ENCODE measurements at places on chromosomes 13 and 19.

GRCh38 chr13:44576351-44577235 is 463 bp upstream of the TSC22D1 start:
- peak; percentile 27 for DNase-seq

GRCh38 chr13:71771144-71771543 is 95.9 kb downstream of the DACH1 start:
- no peak for DNase-seq

DNA sequence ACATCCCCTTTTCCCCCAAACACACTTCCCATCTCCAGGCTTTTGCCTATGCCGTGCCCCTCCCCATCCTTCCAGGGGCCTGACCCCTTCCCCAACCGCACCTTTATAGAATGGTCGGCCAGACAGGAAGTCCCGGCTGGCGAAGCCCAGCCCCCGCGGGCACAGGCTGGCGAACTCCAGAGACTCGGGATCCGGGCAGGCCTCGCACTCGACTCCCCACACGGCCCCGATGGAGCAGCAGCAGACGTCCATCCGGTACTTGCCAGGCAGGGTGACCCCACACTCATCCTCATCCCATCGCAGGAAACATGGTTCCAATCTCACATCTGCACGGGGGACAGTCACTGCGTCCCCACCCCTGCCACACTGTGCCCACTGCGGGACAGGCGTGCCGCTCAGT is 25.7 kb downstream of the FBN3 start:
- no peak for DNase-seq

DNA sequence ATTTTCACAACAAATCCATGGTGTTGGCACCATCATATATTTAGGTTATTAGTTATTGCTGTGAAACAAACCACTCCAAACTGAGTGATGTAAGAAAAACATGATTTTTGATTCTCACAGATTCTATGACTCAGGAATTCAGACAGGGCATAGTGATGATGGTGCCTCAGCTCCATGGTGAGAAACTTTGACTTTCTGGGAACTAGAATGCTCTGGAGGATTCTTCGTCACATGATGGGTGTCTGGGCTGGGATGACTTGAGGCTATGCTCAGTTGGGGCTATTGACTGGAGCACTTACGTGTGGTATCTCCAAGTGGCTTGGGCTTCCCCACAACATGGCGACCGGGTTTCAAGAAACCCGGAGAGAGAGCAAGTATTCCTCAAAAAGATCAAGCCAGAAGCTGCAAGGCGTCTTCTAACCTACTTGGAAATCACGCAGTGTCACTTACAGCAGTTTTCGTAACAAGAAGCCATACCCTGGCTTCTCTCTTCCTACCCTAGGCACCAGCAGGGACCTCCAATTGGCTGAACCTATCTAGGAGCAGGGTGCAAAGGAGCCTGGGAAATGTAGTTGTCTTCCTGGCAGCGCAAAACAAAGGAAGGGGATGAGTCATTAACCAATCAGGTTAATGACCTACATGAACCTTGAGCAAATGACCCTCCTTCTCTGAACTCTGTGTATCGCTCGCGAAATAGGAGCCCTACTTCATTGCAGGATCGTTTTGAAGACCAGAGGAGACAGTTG is 22.4 kb downstream of the VAV1 start:
- DNase-seq: no peak

DNA sequence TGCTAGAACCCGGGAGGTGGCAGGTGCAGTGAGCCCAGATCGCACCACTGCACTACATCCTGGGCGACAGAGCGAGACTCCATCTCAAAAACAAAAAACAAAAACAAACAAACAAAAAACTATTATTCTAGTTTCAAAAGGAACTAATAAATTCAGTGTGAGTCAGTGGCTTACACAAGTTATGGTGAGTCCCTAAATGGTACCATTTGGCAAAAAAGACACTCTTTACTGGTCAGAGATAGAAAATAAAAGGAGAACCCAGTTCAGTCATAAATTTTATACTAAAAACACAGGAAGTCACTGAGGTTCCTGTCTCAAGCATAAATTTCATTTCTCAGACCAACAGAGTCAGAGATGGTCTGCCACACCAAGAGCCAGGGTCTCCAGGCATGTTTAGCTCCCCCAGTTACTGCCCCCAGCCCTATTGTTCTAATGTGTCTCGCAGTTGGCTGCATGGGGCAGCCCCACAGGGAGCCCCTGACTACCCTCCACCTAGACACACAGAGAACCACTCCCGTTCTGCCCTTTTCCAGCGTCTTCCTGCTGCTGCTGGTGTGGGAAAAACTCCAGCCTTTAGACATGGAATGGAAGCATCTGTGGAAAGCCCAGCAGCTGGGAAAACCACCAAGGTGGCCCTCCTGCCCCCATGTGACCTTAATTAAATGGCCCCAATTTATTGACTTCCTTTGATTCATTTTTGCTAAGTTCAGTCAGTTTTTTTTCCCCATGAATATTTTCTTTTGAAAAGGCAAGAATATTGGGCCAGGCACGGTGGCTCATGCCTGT is 12.2 kb downstream of the THSD1 start:
- DNase-seq: no peak

DNA sequence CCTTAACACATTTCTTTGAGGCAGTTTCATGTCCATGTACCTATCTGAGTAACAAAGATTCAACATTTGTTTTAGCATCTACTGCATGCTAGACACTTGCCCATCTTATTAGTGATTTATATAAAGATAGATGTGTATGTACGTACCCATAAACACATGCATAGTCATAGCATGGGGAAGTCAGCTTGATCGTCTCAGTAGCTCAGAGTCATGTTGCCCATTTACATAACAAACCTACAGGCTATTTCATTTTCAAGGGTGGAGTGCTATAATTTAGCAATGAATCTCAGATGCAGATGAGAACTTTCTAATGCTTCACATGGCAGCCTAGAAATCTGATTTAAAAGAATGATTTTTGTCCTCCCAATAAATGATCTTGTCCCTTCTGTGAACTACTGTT is 23.5 kb downstream of the FLT1 start:
- no peak for DNase-seq

DNA sequence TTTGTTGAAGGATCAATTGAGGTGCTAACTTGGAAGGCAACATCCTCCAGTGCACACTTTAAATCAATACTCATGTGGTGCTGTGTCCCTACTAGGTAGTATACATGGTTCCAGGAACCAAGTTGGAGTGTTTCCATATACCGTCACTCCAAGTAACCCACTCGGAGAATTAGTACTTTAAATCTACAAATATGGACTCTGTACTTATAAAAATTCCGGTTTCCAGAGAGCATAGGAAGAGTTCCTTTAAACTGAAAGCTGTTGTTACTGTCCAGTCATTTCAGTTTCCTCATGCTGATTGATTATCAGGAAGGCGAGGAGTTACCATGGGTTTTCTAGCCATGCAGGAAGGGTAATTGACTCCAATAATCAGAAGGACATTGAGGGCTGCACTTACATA is 7.2 kb downstream of the CPB2 start:
- DNase-seq: no peak

DNA sequence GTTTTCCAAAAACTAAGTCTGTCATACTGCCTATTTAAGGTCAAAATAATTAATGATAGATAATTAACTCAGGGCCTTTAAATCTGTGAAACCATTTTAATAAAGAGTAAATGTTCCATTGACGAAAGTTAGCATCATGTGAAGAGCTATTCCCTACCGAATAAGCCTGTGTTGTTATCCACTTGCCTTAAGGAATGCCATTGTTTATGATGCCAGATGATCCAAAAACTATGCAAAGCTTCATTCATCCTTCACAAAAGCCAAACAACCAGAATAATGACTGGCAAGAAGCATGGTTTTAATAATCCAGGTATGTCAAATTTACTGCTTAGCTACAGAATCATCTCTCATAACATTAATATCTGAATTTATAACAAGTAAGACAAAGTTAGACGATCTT is 6.5 kb upstream of the GPC6 start:
- no peak for DNase-seq

DNA sequence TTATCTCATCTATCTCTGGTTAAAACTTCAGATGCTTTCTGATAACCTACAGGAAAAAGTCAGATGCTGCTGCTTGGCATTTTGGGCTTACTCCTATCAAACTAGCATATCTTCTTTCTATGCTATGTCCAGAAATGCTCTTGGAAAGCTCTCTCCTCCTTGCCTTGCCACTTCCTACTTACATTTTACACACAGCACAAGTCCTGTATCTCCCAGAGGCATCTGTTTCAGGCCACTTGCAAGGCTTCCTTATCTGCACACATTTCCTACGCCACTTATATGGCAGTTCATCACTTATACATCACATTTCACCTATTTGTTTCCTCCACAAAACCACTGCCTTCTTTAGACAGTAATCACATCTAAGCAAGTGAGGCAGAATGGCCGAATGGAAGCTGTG is 220.3 kb downstream of the DNAJC15 start:
- DNase-seq: no peak

- no peak for DNase-seq
Measured at GRCh38 chr13:43444081-43444480, 342.7 kb downstream of the ENOX1 start.

DNA sequence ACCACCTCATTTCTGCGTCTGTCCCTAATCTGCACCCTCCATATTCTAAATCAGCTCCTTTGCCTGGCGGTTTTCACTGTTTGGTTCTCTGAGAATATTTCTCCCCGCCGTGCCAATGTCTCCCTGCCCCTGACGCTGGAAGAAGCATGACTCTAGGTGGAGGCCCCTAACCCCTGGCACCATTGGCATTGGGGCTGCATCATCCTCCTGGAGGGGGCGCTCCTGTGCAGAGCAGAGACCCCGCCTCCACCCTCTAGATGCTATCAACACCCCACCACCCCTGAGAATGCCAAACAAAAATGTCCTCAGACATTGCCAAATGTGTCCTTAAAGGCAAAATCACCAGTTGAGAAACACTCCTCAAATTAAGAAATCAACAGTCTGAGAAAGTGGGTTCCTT is 6.5 kb downstream of the ZSCAN5B start:
- no peak for DNase-seq

DNA sequence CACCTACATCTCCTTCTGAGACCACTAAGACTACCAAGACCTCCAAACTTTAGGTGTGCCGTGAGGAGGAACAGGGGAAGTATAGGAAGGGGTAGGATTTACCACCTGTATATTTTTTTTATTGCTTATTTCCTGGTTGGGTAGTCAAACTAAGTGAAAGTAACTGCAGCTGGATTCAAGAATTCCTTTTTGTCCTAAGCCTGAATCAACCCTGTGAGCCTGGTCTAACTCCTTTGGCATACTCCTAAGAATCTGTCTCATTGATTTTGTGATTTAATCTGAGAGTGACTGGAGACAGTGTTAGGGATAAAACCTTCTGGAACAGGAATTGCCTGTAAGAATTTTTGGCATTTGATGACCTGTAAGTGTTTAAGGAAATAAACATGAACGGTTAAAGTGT is 523.5 kb upstream of the MIR17HG start:
- DNase-seq: no peak

- DNase-seq: no peak
Measured at GRCh38 chr13:44703371-44703770, 127.2 kb upstream of the TSC22D1 start.

DNA sequence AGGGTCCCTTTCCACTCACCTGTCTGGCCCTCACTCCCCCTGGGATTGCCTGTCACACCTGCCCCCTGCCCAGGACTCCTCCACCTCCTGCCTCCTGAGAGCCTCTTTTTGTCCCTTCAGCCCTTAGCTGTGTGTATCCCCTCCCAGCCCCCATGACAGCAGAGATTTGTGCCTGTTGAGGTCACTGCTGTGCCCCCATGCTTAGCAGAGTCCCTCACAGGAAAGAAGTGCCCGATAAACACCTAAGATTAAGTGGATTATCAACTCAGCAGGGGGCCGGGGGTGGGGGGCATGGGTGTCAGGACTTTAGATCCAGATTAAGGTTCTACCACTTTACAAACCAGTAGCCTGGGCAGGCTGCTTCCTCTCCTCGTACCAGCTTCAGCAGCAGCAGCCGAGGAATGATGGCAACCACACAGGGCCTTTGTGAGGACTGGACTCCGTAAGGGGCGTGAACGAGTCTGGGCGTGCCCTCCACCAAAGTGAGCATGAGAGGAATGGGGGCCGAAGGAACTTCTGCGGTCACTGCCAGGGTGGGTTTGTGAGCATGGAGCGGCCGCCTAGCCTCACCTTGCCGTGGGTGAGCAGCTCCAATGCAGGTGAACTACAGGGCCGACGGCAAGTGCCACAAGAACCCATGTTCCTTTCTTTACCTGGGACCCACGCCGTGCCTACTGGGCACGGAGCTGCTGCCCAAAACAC is 36.1 kb downstream of the ZNF787 start:
- no peak for DNase-seq

DNA sequence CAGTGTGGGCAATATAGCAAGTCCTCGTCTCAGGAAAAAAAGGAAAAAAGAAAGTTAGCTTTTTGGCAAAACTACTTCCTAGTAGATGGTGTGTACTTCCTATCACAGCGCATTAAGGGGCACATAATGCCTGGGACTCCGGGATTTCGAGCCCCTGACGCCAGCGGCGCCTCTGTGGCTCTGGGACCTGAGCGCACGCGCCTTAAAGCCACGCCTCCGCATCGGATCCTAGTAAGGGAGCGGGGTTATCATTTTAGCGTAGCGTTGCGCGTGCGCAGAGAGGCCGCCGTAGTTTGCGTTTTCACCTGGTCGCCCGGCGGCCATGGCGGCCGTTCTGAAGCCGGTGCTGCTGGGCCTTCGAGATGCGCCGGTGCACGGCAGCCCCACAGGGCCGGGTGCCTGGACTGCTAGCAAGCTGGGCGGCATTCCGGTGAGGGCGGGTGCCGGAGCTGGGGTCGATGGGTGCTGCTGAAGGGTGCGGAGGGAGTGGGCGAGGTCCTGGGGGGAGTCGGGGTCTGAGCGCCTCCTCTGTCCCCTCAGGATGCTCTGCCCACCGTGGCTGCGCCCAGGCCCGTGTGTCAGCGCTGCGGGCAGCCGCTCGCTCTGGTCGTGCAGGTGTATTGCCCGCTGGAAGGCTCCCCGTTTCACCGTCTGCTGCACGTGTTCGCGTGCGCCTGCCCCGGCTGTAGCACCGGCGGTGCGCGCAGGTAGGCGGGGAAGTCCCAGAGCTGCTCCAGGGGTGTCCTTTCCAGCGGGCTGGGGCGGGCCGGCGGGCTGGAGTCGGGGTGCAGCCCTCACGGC is at the start of gene PDCD2L:
TSS of gene PDCD2L (plus strand) at position 291 of the 801 bp plus-strand sequence. CDS start at position 323, 32 bp downstream.
- DNase-seq: peak; percentile 90

GRCh38 chr13:24063281-24063877 is 97.1 kb upstream of the SPATA13 start:
- peak; percentile 70 for DNase-seq

- no peak for DNase-seq
Measured at GRCh38 chr13:70051531-70051930, 56.1 kb upstream of the ATXN8OS start.

DNA sequence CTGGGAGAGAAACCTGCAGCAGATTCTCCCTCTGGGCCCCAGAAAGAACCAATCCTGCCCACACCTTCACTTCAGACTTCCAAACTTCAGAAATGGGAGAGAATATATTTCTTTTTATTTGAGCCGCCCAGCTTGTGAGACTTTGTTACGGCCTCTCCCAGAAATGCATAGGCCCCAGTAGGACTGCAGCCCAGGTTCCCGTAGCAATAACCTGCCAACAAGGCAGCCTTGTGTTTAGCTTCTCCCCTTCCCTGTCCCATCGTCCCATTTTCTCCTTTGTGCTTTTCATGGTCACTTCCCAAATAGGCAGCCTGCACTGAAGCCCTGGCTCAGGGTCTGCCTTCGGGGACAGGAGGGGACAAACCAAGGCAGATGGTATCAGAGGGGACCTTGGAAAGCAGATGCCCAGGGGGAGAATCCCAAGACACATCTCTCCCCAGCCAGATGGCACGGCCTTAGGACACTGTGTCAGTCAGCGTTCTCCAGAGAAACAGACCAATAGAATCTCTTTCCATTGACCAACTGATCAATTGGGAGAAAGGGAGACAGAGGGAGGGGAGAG is 3.7 kb upstream of the ARHGEF7 start:
- no peak for DNase-seq

- DNase-seq: no peak
Measured at GRCh38 chr13:60924856-60925255, 490.8 kb downstream of the PCDH20 start.
